ENCODE measurements at places on chromosomes 7 and 10.

GRCh38 chr10:126568809-126569385 is 101.6 kb downstream of the C10orf90 start:
- no peak for DNase-seq

DNA sequence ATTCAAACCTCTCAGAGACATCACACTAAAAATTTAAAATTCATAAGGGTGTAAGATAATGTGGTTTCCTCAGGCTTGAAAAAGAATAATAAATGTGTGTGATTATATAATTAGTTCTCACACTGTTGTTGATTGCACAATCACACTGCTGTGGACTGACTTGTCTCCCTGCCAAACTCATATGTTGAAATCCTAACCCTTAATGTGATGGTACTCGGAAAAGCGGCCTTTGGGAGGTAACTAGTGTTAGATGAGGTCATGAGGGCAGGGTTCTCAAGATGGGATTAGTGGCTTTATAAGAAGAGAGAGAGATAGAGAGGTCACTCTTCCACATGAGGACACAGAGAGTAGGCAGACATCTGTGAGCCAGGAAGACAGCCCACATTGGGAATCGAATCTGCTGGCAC is 128.5 kb upstream of the COL1A2 start:
- no peak for DNase-seq

GRCh38 chr7:1007901-1008300 is 24.9 kb downstream of the CYP2W1 start:
- DNase-seq, result no peak

DNA sequence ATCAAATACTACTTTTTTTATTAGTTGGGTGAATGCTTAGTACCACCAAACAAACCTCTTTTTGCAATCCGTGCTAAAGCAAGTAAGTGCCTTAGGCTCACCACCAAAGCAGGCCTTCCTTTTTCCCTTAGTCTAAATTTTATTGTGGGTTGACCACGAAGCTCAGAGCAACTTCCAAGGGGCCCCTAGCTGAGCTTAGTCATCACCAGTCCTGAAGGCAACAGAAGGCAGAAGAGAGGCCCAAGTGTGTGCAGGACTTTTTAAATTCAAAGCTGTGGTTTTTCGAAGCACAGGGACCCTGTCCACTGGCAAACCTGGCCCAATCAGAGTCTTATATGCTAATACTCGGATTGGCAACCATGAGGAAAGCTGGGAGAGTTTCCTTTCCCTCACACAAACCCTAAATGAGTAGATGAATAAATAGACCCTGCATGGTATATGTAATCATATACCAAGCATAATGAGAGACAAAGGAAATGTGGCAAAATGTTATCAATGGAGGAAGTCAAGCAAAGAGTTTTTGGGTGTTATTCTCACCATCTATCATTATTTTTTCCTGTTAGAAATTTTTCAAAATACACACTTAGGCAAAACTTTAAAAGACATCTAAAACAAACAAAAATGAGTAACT is 453.2 kb upstream of the GALNT17 start:
- peak; percentile 41 for DNase-seq

- DNase-seq, result no peak
These were observed 247.7 kb downstream of the IPMK start for GRCh38 chr10:58019863-58020537.

DNA sequence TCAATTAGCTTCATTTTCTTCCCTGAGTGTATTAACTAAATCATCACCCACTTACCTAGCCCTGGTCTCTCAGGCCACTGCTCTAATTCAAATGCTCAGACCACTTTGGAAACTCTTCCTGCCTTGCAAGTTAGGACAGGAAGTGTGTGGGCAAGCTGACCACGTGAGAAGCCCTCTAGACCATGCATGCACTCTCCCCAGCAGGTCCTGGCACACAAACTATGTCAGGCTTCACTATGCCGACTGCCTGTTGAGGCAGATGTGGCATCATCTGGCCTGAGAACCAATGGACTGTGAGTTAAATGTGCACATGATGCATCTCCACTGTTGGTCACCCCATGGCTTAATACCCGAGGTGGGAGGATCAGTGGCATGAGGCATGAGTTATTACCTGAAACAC is 439.6 kb downstream of the GRID1 start:
- DNase-seq, result no peak

DNA sequence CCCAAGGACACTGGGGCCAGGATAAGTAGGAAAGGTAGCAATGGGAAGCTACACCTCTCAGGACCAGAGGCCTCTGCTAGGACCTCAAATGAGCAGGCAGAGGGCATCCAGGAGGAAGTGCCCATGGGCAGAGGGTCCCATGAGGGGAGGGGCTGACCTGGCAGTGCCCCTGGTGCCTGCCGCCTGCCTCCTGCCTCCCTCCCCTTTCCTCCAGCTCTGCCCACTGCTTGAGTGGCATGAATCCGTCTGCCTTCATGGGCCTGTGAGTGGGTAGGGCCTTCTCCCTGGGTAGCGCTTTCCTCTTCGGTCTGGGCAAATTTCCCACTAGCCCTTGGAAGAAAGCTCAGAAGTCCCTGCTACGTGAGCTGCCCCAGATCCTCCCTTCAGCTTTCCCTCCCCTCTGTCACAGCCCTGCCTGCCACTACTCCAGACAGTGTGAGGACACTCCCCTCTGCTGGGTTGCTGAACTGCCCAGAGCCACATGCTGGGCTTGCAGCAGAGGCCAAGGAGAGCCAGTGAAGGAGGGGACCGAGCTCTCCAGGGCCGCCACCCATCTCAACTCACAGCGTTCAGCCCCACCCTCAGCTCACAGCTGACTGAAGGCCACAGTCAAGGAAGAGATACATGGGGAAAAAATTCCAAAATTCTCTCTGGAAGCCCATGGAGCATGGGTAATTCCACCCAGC is 141.4 kb downstream of the ARHGAP22 start:
- DNase-seq, result peak; percentile 14

GRCh38 chr7:106041140-106041717 is 70.9 kb downstream of the SYPL1 start:
- DNase-seq, result peak; percentile 62

GRCh38 chr10:44895280-44895679 is 15.9 kb upstream of the TMEM72 start:
- no peak for DNase-seq

GRCh38 chr7:148391591-148391990 is 199.0 kb upstream of the C7orf33 start:
- no peak for DNase-seq

DNA sequence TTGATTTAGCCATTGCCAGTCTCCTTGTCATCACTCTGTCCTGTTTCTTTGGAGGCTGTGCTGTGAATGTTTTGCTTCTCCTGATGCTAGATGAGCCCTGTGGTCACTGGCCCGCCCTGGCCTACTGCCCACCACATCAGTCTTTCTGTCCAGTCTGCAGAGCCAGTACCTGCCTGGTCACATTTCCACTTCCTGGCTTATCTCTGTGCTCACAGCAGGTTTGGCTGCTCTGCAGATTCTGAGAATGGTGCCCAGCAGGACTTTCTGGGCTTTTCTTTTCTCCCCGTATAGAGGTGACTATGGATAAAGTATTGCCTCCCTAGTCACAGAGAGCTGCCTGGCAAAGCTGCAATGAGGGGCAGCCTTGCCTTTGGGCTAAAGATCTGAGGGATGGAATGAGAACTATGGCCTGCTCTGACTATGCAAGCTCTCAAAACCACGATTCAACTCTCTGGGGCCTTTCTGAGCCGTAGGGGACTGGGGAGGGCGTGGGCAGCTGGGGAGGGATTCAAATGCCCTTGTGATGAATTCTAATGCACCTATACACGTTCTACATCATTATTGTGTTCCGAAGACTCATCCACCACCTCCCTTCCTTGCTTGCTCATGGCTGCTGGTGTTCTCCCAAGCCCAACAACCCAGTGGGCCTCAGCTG is 410.4 kb upstream of the NPVF start:
- DNase-seq, result no peak

GRCh38 chr10:123117644-123118417 is 17.9 kb upstream of the HMX3 start:
- no peak for DNase-seq

- DNase-seq, result no peak
These were observed 148.2 kb upstream of the FERD3L start for GRCh38 chr7:19293431-19293830.

DNA sequence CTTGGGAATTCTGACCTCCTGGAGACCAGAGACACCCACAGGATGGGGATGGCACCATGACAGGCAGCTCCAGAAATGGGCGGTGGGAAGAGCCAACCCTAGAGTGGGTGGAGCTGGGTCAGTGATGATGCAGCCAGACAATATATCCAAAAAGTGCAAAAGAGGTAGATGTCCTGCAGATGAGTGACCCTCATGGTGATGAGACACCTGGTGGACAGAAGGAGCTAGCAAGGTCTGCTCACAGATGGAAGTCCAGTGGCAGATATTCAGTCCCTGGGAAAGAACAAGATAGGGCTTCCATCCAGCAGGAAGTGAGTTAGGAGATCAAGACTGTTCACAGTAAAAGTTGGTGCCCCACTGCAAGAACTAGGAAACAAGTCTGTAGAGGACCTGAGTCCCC is 19.2 kb upstream of the GRB10 start:
- DNase-seq, result no peak

- peak; percentile 99 for DNase-seq
These were observed 145.2 kb downstream of the FRMD4A start for GRCh38 chr10:14185316-14186045.

- DNase-seq, result no peak
These were observed 7.2 kb downstream of the SFTPD start for GRCh38 chr10:79941585-79942210.

DNA sequence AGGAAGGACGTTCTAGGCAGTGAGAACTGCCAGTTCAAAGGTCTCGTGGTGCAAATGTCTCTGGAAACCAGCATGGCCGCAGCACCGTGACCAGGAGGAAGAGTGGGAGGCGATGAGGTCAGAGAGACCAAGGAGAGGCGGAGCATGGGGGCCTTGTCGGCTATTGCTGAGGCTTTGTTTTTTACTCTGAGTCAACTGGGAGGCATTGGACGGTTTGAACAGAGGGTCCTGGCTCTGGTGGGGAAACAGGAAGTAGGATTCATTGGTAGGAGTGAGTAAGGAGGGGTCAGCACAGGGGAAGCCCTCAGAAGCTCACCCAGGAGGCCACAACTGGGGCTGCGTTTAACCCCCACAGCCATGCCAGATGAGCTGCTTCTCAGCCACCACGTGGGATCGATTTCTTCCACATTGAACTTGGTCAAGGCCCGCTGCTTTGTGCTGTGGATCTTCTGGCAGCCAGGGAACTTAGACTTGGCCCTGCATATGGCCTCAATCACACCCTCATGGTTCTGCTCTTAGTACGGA is 22.2 kb upstream of the SH2B2 start:
- DNase-seq, result no peak

- DNase-seq, result no peak
These were observed 74.2 kb downstream of the TYW1B start for GRCh38 chr7:72753781-72754180.

GRCh38 chr10:92087750-92088395 is 164.3 kb downstream of the BTAF1 start:
- DNase-seq, result peak; percentile 89

GRCh38 chr7:76201732-76202665 is at the start of gene SRRM3:
TSS of gene SRRM3 (plus strand) at chr7:76201896. CDS start at chr7:76235067, 33,171 bp downstream.
- peak; percentile 69 for DNase-seq

GRCh38 chr7:17523813-17524739 is 225.6 kb downstream of the AHR start:
- peak; percentile 86 for DNase-seq

DNA sequence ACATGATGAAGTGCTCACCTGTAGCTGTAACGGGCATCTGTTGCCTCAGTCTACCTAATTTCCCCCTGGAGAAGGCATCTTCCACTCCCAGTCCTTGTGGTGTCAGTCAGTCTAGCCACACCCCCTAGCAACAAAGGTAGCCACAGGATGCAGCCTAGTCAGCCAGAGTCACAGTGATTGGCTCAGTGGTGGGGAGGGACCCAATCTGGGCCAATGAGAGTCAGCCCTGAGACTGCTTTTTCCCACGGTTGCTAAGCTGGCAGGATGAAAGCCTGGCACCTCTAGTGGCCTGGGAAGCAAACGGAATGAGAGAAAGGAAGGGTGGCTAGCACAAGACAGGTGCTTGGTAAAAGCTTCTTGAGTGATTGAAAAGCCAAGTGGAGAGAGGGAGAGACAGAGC is 118.6 kb downstream of the SH3PXD2A start:
- peak; percentile 70 for DNase-seq

DNA sequence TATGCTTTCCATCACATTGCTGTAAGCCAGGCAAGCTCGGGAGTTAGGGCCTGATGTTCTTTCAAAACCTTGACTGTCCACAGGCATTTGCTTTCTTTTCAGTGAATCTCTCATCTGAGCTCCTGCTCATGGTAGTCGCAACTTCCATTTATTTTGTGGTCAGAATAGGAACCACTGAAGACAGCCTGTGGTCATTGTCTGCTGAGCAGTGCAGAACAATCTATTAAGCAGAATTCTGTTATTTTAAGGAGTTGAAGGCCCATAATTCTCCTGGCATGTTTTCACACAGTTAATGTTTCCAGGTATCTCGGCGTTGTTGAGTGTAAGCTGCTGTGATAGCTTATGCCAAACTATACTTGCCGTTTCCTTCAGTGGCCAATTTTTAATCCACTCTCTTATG is 491.1 kb upstream of the AKR1E2 start:
- DNase-seq, result no peak

DNA sequence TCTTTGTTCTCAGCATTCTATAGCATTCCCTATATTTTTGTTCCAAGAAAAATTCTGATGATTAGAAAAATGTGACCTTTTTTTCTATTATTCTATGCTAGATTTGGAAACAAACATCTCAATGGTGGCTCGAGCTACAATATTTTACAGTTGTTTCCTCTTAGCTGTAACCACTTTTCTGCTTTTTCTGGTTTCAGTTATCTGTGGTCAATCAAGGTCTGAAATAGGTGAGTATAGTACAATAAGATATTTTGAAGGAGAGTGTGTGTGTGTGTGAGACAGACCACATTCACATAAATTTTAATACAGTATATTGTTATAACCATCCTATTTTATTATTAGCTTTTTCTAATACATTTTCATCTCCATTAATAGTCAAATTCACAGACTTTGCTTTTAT is 564.5 kb upstream of the GHITM start:
- DNase-seq, result no peak

- no peak for DNase-seq
These were observed 10.2 kb upstream of the ADO start for GRCh38 chr10:62794306-62794705.

- no peak for DNase-seq
These were observed 2.5 kb downstream of the NUDT1 start for GRCh38 chr7:2244404-2244995.

DNA sequence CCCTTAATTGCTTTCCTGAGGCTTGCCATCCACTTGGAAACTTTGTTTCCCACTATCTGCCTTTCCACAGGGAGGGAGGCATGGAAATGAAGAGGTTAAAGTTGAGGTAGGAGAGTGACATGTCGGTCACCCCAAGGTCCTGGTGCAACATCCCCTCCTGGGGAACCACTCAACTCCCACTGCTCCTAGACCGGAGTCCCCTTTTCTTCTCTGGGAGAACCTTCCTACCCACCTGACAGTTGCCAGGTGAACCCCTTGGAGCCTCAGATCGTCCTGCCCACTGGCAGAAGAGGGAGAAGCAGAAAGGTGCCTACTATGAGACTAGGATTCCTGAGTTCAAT is 21.7 kb downstream of the IMPDH1 start:
- no peak for DNase-seq
